ENCODE measurements at places on chromosomes 1 and 21.
A peak's percentile ranks its signal among the peaks of the same experiment; 100 is the strongest.

- no peaks in the 10 kb centered on the region for H3K27me3 ChIP-seq
- H3K36me3 ChIP-seq, result peaks cover 36% of the 10 kb centered on the region
- H3K4me1 ChIP-seq, result peaks cover 40% of the 10 kb centered on the region
- no peak overlapping the region for H3K27ac ChIP-seq
- DNase-seq, result no peak
Observed at GRCh38 chr1:22119626-22120468, 23.1 kb downstream of the WNT4 start.

DNA sequence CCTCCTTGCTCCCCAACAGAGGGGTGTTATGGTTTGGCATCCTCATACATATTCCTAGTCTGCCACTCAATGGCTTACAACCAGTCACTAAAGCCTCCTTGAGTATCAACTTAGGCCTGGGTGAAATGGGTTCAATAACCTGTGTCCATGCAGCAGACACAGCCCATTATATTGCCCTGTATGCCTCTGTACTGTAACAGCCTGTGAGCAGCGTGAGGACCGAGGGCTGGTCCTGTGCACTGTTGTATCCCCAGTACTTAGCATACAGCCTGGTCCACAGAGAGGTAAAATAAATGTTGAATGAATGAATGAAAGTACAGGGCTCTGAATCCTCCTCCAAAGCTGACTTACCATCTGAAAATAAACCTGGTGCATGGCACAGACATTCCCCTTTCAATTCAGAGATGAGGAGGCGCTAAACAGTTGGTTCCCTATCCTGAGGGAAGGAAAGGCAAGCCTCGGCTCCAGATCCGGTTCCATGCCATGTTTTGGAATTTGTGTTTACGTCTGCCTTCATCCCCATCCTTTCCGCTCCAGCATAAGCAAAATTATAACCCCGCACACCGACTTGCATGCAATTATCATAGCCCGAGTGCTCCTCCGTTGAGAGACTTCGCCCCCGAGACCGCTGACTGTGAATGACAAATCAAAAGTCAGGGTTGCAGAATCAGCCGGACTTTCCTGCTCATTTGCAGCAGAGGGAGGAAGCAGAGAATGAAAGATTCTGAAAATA is 45.0 kb upstream of the DNAJC6 start:
- no peak overlapping the region for H3K27ac ChIP-seq
- H3K4me3 ChIP-seq, result peak overlapping the region; percentile 77
- peaks cover 3% of the 10 kb centered on the region for H3K4me1 ChIP-seq
- peak; percentile 84 for DNase-seq

- no peak overlapping the region for H3K27ac ChIP-seq
- no peaks in the 10 kb centered on the region for H3K27me3 ChIP-seq
- H3K4me1 ChIP-seq, result peaks cover 1% of the 10 kb centered on the region
- DNase-seq, result no peak
- no peak overlapping the region for H3K4me3 ChIP-seq
Observed at GRCh38 chr1:6811583-6811982, 26.3 kb downstream of the CAMTA1 start.

DNA sequence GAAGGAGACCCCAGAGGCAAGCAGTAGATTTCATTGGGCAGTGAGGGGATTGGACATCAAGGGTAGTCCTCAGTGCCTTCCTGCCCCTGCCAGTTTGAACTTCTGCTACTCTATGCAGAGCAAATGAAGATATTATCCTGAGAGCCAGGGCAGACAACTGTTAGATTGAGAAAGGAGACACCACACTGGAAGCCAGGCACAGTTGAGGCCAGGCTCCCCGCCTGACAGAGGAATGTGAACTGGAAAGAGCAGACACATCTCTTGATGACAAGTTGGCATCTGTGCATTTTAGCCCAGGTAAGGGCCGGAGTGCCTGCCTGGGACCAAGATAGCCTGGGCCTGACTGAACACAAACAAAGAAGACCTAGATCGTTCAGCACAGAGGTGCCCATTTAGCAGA is 16.0 kb downstream of the SH3BGR start:
- H3K4me3 ChIP-seq, result no peak overlapping the region
- H3K27me3 ChIP-seq, result no peaks in the 10 kb centered on the region
- H3K36me3 ChIP-seq, result no peaks in the 10 kb centered on the region

- H3K36me3 ChIP-seq, result no peaks in the 10 kb centered on the region
- H3K27ac ChIP-seq, result no peak overlapping the region
- H3K4me3 ChIP-seq, result no peak overlapping the region
- H3K27me3 ChIP-seq, result no peaks in the 10 kb centered on the region
- DNase-seq, result no peak
Observed at GRCh38 chr1:190754666-190755065, 277.0 kb upstream of the BRINP3 start.

DNA sequence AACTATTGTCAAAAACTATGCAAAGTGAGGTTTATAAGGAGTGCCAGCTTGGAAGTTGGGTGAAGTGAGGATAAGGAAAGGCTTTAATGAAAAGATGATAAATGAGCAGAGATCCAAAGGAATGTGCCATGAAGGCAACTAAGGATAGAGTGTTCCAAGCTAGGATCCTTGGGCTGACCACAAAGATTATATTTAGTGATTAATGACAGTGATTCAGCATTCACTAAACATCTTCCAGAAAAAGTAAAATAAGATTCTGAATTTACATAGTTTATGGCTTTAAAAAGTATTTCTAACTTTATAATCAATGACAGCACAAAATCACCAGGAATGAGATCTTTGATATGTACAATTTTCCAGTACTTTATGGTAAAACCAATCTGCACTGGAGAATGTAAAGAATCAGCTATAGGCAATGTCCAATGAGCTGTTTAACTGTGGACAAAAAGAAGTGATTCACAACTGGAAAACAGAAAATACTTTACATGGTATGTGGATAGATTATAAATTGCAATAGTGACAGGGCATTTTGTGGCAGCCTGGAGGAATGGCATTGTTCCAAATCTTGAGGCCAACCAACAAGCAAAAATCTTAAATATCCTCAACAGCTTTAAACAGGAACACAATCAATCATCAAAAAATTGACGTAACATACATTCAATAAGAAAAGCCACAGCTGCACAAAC is 91.2 kb upstream of the KCTD3 start:
- H3K4me1 ChIP-seq, result peaks cover 1% of the 10 kb centered on the region
- DNase-seq, result peak; percentile 72
- no peak overlapping the region for H3K27ac ChIP-seq
- no peaks in the 10 kb centered on the region for H3K36me3 ChIP-seq
- no peaks in the 10 kb centered on the region for H3K27me3 ChIP-seq
- no peak overlapping the region for H3K4me3 ChIP-seq

- no peak overlapping the region for H3K4me3 ChIP-seq
- no peaks in the 10 kb centered on the region for H3K4me1 ChIP-seq
- H3K27ac ChIP-seq, result no peak overlapping the region
- no peak for DNase-seq
- H3K36me3 ChIP-seq, result peaks cover 45% of the 10 kb centered on the region
Observed at GRCh38 chr1:150225546-150225945, 10.4 kb downstream of the ANP32E start.

- no peak overlapping the region for H3K27ac ChIP-seq
- no peak overlapping the region for H3K4me3 ChIP-seq
Observed at GRCh38 chr1:188170411-188170810, 1341.7 kb downstream of the PLA2G4A start.

DNA sequence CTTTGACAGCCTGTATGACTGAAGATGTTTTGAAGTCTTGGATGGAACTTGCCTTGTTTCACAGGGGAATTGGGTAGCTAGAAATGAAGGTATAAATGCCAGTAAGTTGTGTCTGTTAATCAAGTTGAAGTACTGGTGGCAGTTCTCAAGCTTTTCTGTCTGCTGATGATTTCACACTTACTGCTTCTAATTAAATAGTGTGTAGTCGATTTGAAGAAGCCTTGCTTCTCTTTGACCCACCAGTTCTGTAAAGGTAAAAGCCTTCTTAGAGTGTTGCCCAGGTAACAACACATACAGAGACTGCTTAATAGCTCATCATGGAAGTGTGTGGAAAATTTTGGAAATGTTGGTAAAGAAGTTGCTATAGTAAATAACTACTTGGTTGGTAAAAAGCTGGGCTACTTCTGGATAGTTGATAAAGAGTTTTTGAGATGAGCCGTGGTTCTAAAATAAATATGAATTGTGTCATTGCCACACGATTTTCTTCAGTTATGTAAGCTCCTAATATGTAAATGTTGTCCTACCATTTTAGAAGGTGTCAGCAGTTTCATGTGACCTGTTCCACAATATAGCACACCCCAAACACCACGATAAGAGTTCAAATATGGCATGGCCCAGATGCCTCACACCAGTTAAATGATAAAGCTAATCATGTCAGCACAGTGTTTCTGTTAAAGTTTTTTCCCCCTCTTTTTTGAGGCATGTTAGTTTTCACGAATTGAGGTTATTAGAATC is 7.4 kb downstream of the RABGAP1L start:
- H3K27me3 ChIP-seq, result no peaks in the 10 kb centered on the region
- H3K4me3 ChIP-seq, result no peak overlapping the region
- peaks cover under 1% of the 10 kb centered on the region for H3K4me1 ChIP-seq
- DNase-seq, result no peak

DNA sequence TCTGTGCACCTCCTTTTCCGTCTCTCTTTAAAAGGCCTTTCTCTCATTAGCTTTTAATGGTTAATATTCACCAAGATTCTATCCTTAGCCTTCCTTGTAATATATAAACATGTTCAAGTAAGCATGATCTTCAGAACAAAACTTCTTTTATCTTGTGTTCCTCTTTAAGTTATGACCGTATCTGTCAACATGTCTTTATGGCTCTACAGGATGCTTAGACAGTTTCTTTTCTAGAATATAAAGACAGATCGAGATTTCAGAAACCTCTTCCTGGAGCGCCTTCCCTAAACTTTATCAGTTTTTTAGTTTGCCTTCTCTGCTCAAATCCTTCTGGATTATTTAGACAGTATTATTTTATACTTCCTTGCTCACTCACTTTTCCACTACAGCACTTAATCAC is 7.2 kb downstream of the RO60 start:
- no peaks in the 10 kb centered on the region for H3K4me1 ChIP-seq
- no peak overlapping the region for H3K27ac ChIP-seq
- DNase-seq, result no peak
- H3K27me3 ChIP-seq, result no peaks in the 10 kb centered on the region

GRCh38 chr1:17633654-17634053 is 94.2 kb downstream of the ARHGEF10L start:
- peak overlapping the region; percentile 44 for H3K27ac ChIP-seq
- H3K4me3 ChIP-seq, result no peak overlapping the region
- peaks cover 25% of the 10 kb centered on the region for H3K4me1 ChIP-seq
- H3K27me3 ChIP-seq, result no peaks in the 10 kb centered on the region

- DNase-seq, result no peak
- no peaks in the 10 kb centered on the region for H3K4me1 ChIP-seq
- no peaks in the 10 kb centered on the region for H3K36me3 ChIP-seq
- H3K27ac ChIP-seq, result no peak overlapping the region
Observed at GRCh38 chr1:186838380-186839040, 9.8 kb downstream of the PLA2G4A start.

- DNase-seq, result no peak
- H3K4me1 ChIP-seq, result peaks cover 11% of the 10 kb centered on the region
- H3K27ac ChIP-seq, result no peak overlapping the region
- peaks cover 3% of the 10 kb centered on the region for H3K36me3 ChIP-seq
Observed at GRCh38 chr1:166170726-166171125, 3.9 kb upstream of the FAM78B start.

- no peak overlapping the region for H3K4me3 ChIP-seq
- H3K4me1 ChIP-seq, result no peaks in the 10 kb centered on the region
- no peak for DNase-seq
- H3K27me3 ChIP-seq, result peaks cover 12% of the 10 kb centered on the region
- H3K36me3 ChIP-seq, result no peaks in the 10 kb centered on the region
Observed at GRCh38 chr1:92975551-92976232, 14.4 kb upstream of the DIPK1A start.

- no peaks in the 10 kb centered on the region for H3K36me3 ChIP-seq
- DNase-seq, result no peak
- H3K27ac ChIP-seq, result no peak overlapping the region
- H3K4me3 ChIP-seq, result no peak overlapping the region
- peaks cover 29% of the 10 kb centered on the region for H3K4me1 ChIP-seq
Observed at GRCh38 chr1:43570277-43570676, 39.6 kb downstream of the PTPRF start.

DNA sequence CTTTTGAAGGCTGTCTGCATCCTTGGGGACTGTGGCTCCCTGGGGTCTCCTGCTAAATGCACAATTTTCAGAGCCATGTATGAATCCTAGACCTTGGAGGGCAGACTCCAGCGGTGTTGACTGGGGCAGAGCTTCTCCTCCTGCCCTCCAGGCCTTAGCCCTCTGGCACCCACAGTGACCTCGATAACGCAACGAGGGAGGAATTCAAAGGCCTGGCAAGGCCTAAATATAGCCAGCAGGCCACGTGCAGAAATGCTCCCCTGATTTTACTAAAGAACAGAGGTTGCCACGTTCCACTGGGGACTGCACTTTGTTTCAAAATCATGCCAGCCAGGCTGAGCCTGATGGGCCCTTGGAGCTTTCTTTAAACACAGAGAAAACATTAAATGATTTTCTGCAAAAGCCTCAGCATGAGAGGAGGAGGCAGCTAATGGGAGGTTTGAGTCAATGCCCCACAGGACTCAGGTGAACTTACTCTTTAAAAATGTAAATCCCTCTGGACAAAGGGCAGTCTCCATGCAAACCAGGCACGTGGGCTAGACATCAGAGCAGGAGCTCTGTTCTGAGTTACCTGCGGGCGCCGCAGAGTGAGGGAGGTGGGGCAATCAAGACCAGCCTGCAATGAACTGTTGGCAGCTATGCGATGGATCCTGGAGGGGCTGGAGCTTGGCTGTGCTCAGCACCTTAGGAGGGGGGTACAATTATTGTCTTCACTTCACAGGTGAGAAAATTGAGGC is 28.0 kb downstream of the GRIK3 start:
- peaks cover 8% of the 10 kb centered on the region for H3K27me3 ChIP-seq
- no peak overlapping the region for H3K27ac ChIP-seq
- DNase-seq, result no peak
- no peaks in the 10 kb centered on the region for H3K36me3 ChIP-seq

DNA sequence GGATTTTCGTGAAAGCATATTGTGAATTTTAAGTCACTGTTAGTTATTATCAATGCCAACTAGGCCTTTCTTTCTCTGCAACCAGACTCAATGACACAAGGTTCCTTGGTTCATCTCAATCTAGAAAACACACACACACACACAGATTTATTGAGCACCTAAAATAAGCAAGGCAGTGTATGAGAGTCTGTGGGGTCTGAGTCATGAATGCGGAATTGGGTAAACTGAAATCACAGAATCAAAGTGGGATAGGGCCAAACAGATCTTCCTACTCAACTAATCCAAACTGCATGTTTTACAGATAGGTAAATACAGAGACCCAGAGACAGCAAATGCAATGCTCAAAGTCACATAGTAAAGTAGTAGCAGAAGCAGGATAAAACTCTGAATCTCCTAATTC is 48.5 kb upstream of the NRDC start:
- DNase-seq, result no peak
- peaks cover 2% of the 10 kb centered on the region for H3K4me1 ChIP-seq
- no peak overlapping the region for H3K4me3 ChIP-seq
- H3K27me3 ChIP-seq, result no peaks in the 10 kb centered on the region
- no peak overlapping the region for H3K27ac ChIP-seq
- peaks cover 13% of the 10 kb centered on the region for H3K36me3 ChIP-seq

GRCh38 chr1:109386054-109386717 is 11.5 kb downstream of the SORT1 start:
- no peak for DNase-seq
- H3K36me3 ChIP-seq, result no peaks in the 10 kb centered on the region
- peaks cover 1% of the 10 kb centered on the region for H3K4me1 ChIP-seq
- H3K27ac ChIP-seq, result no peak overlapping the region

- H3K27me3 ChIP-seq, result no peaks in the 10 kb centered on the region
- DNase-seq, result no peak
- H3K27ac ChIP-seq, result no peak overlapping the region
- H3K36me3 ChIP-seq, result no peaks in the 10 kb centered on the region
Observed at GRCh38 chr21:30349572-30349971, 1.2 kb upstream of the KRTAP23-1 start.

Measured in mesenchymal stem cell (in vitro differentiated cells and primary cell).